Hematopoietic multipotent progenitor cell treated with erythropoietin and hydrocortisone succinate and interleukin-3 and kit ligand, for 6 days (in vitro differentiated cells): ENCODE measurements at places on chromosomes 16 and 17.

DNA sequence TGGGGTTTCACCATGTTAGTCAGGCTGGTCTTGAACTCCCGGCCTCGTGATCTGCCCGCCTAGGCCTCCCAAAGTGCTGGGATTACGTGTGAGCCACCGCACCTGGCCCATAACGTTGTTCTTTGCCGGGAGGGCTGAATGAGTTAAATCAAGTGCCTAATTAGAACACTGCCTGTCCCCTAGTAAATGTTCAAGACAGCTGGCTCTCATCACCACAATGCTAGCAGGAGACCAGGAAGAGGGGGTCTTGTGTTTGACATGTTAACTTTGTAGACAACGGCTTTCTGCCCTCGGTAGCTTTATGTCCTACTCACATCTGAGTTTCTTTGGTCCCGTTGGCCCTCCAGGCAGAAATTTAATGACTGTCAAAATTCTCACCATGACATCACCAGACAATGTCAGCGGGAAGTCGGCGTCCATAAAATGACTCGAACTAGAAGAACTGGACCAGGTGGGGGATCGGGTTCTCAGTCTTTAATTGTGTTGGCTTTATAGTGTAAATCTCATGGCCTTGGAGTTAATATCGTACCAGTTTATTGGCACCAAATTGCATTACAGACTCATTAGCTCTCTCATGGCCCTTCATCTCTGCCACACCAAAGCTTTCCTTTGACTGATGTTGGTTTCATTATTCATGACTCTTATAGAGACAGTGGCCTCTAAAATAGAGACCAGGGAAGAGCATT is 11.4 kb upstream of the ITPRIPL2 start:
- no peak for DNase-seq

GRCh38 chr16:69350536-69351133 is 951 bp downstream of the TMED6 start:
- no peak for DNase-seq

GRCh38 chr17:68172461-68172954 is 75.3 kb upstream of the AMZ2 start:
- DNase-seq = peak; percentile 83

DNA sequence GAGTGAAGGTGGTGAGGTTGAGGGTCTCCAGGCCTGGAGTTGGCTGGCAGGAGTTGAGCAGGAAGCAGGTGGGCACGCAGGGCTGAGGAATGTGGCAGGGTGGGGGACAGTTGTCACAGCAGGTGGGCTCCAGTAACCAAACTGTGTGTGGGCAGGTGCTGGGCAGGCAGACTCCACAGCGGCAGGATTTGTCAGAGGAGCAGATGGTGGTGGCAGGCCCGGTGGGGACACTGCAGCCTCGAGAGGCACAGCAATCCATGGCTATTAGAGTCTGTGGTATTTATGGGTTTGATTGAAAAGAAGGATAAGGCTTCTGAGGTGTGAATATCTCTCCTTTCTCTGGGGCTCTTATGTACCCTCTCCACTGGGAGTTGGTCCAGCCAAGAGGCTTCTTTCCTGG is at the start of gene KRTAP3-3:
KRTAP3-3 (minus strand) TSS at position 326 of the 400 bp plus-strand sequence; CDS start at position 259, 67 bp downstream.
- no peak for DNase-seq

DNA sequence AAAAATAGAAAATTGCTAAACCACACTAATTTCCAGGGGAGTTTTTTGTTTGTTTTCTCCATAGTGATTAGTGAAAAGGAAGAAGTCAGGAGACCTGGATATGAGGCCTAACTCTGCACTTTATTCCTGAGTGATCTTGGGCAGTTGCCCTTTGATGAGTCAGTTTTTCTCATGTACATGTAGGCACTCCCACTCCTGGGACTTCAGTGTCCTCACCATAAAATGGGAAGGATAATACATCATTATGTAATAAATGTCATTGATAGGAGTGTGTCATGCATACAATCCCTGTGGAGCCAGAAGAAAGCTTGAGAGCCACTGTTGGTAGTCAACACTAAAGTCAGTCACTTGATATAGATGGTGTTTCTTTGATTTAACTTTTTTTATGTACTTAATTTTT is 32.5 kb downstream of the WIPF2 start:
- DNase-seq = no peak

DNA sequence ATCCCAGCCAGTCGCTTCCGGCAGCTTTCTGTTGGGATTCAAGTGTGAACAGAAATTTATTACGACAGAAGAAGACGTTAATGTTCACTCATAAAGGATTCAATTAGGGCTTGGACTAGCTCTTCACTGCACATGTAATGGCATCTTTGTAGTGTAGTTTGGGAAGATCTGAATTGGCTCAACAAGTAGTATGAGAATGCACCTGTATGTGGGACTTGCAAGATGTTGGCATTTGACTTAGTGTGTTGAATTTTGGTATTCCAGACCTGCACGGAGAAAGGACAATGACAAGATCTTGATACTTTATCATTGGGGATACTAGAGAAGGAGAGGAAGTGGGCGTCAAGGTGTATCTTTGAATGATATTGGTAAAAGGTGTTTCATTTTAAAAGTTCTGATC is 1.2 kb downstream of the PSMD11 start:
- DNase-seq = peak; percentile 13

GRCh38 chr17:50094243-50094752 is 853 bp upstream of the PDK2 start:
- peak; percentile 92 for DNase-seq

DNA sequence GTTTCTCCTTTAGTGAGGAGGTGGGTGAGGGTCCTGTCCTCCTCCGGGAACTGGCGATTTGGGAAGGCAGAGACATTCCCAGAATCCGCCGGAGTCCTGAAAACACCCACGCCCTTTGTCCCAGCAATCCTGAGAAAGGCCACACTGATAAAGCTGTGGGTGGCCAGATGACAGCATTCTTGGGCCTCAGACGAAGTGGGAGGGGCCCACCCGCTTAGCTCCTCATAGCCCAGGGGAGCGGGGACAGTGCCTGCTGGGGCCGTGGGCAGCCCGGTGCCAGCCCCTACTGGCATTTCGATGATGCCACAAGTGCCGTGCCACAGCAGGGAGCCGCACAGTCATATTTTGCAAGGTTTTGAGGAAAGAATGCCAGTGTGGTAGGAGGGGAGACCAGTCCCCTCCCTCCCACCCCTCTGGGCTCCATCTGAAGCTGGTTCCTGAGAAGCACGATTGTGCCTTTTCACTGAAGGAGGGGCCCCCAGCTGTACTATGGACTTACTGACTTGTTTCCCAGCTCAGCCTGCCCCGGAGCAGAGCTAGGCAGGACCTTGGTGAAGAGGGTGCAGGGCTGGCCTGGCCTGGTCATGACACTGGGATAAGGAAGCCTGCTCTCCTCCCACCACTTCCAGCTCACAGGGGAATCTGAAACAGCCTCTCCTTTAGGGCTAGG is 20.9 kb upstream of the MPRIP start:
- peak; percentile 31 for DNase-seq

- DNase-seq = no peak
Measured at GRCh38 chr17:50620858-50621257, 13.8 kb upstream of the ABCC3 start.

DNA sequence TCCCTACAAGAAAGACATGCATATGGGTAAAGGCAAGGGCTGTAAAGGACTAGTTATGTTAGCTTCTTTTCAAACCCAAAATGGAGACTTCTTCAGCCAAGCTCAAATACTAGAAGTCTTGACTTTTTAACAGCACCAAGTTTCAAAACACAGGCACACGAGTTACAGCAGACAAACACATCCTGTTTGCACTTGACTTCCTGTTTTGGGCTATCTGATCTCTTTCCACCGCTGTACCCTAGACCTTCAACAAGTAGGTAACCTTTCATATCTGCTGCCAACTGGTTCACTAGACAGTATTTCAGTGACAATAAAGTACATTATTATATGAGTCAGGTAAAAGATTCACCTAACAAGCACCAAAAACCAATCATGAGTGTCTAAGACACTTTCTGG is 12.3 kb downstream of the RFFL start:
- peak; percentile 78 for DNase-seq

- DNase-seq = no peak
Measured at GRCh38 chr16:52312716-52313115, 234.2 kb downstream of the TOX3 start.

DNA sequence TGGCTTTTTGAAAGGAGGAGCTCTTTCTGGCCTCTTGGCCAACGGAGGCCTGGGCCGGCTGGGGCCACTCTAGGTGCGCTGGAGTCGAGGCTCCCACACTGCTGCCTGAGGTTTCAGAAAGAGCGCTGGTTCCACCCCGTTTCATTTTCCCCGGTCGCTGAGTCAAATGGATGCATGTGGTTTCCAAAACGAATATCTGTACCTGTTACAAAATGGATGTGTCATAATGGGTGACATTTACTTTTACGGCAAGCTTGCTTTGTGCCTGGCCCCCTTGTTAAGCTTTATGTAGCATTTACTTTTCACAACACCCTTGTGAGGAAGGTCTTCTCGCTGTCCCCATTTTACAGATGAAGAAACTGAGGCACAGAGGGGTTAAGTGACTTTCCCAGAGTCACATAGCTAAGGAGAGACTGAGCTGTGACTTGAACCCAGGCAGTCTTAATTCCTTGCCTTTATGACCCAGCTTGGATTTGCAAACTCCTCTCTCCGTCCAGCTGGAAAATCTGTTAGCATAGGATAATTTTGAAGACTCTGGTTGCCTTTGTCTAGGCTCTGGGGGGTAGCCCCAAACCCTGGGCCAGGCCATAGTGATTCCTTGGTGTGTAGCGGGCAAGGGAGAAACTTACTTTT is 10.6 kb downstream of the KSR1 start:
- DNase-seq = peak; percentile 49

- DNase-seq = no peak
Measured at GRCh38 chr16:1992704-1993317, 3.0 kb downstream of the SYNGR3 start.

- DNase-seq = no peak
Measured at GRCh38 chr17:3891626-3892094, 1.2 kb downstream of the CAMKK1 start.

- DNase-seq = peak; percentile 60
Measured at GRCh38 chr17:336110-337021, 16.2 kb downstream of the RPH3AL start.

DNA sequence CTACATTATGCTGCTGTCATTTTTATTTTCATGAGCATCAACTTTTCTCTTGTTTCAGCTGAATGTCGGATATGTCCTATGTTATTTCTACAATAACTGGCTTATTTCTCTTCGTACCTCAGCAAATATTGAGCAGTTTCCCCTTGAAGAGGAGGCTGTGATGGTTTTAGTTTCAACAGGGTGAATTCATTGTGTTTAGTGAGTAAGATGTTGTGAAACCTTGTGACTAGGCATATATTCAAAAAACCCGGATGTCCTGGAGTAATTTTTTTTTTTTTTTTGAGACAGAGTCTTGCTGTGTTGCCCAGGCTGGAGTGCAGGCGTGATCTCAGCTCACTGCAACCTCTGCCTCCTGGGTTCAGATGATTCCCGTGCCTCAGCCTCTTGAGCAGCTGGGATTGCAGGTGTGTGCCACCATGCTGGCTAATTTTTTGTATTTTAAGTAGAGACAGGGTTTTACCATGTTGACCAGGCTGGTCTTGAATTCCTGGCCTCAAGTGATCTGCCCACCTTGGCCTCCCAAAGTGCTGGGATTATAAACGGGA is 11.1 kb downstream of the CPD start:
- no peak for DNase-seq

- no peak for DNase-seq
Measured at GRCh38 chr17:37792787-37793186, 47.9 kb upstream of the HNF1B start.
